ENCODE measurements at places on chromosomes 3 and 15.

DNA sequence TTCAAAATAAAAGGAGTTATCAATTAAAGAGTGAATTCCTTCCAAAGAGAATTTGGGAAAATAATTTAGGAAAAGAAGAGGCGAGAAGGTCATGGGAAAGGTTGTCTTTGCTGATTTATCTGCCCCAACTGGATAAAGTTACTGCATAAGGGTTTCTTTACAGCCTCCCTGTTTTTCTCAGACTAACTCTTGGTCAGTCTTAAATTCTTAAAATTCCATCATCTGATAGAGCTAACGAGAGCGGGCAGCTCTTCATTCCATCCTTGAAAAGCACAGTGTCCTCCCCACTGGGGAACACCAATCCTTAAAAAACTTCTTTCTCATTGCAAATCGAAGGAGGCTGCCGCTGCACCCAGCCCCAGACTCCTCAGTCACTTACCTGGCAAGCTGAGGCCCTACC lies 107.2 kb downstream of the PGPEP1L start:
- DNase-seq: no peak

DNA sequence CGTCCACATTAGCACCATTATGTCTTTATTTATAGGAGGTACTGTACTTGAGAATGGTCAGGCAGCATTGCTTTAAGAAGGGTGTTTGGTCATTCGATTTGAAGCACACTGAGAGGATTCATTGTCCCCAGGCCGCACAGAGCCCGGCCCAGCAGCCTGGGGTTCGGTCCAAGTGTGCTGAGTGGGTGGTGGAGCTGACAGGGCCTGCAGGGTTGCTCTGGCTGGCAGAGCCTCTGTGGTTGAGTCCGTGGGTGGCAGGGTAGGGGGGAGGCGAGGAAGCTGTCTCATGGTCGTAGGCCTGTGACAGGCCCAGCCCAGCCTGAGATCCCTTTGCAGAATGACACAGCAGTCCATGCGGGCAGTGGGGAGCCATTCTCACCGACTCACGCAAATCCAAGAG lies 227.7 kb upstream of the TOPAZ1 start:
- DNase-seq: no peak

GRCh38 chr3:170180079-170180907 lies 1.2 kb downstream of the PHC3 start:
- no peak for DNase-seq

DNA sequence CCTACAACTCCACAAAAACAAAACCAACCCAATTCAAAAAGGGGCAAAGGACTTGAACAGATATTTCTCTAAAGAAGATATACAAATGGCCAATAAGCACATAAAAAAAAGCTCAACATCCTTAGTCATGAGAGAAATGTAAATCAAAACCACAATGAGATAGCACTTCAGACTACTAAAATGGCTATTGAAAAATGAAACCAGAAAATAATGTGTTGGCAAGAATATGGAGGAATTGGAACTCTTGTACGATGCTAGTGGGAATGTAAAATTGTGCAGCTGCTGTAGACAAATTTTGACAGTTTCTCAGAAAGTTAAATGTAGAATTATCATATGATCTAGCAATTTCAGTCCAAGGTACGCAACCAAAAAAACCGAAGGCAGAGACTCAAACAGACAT lies 29.0 kb downstream of the KY start:
- no peak for DNase-seq
